ENCODE measurements at places on chromosomes 16 and 17.
A peak's percentile ranks its signal among the peaks of the same experiment; 100 is the strongest.

DNA sequence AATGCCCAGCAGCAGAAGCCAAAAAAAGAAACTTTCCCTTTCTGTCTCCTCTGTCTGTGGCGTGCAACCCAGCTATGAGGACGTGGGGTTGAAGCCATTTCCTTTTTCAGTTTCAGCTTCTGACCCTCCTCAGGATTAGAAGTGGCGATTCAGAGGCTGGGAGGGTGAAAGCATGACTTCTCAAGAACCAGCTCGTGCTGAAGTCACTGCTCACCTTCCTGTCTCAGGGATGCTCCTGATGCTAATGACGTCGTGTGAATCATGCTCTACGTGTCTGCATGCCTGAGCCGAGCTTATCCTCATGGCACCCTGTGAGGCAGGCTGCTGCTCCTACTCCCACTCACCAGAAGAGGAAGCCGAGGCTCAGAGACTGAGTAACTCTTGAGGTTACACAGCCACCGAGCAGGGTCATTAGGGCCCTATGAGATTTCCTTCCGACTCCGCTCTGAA lies 5.7 kb upstream of the LPO start:
- no peak overlapping the region for H3K27ac ChIP-seq
- H3K36me3 ChIP-seq = no peaks in the 10 kb centered on the region
- H3K27me3 ChIP-seq = peaks cover 80% of the 10 kb centered on the region
- DNase-seq = no peak
- H3K4me3 ChIP-seq = no peak overlapping the region

- peaks cover 3% of the 10 kb centered on the region for H3K27me3 ChIP-seq
- DNase-seq = no peak
- no peak overlapping the region for H3K4me3 ChIP-seq
- no peak overlapping the region for H3K27ac ChIP-seq
Measured at GRCh38 chr17:2947588-2947950, 115.8 kb downstream of the OR1D5 start.

DNA sequence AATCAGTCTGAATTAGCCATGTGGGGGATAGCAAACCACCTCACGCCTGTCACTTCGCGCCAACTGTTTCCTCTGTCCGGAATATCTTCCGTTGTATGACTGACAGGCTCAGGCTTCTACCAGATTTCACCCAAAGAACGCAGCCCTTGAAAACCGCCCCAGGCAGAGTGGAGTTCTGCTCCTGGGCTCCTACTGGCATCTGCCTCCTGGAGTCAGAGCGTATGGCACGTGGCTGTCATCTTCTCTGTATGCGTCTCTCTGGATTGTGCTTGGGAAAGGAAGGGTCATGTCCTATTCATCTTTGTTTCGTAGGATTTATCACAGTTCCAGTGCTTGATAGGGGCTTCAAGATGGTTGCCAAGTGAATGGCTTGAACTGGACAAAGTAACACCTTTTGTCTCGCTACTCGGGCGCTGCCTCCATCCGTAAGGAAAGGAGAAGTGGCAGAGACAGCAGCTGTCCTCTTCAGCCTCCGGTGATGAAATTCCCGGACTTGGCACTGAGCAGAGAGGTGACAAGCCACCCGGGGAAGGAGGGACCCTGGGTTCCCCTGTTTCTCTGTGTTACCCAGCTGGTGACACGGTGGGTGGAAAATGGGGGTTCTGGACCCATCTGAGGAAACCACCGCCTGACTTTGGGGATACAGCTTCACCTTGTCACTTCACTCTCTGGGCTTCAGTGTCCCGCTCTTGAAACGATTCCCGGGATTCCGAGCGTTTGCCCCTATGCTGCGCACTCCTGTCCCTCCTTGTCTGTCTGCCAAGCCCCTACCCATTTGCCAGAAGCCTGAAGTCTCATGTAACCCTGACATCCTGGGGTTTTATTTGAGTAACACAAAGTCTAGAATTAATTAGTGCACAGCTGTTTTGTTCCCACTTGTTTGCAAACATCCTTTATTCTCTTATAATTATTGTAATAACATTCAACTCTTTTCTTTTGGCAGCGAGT lies 13.9 kb downstream of the KIAA0513 start:
- no peak overlapping the region for H3K4me3 ChIP-seq
- H3K27me3 ChIP-seq = no peaks in the 10 kb centered on the region
- no peak for DNase-seq
- no peaks in the 10 kb centered on the region for H3K36me3 ChIP-seq
- no peak overlapping the region for H3K27ac ChIP-seq
- peaks cover 10% of the 10 kb centered on the region for H3K4me1 ChIP-seq

DNA sequence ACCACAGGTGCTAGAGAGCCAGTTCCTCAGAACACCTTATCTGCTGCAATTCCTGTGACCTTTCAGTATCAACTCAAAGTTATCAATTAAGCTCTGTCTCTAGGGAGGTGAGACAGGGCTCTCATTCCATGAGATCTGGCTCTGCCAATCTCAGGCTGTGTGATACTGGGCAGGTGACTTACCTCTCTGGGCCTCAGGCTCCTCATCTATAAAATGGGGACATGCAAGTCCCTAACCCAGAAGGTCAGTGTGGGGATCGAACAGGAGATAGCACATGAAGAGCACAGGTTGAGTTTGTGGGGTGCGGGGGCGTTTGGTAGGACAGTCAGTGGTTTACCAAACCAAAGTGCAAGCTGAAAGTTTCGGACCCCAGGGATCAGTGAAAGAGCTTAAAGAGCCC lies 319.3 kb upstream of the CCL2 start:
- peaks cover 35% of the 10 kb centered on the region for H3K27me3 ChIP-seq
- DNase-seq = no peak
- H3K36me3 ChIP-seq = no peaks in the 10 kb centered on the region
- H3K4me1 ChIP-seq = peaks cover 2% of the 10 kb centered on the region
- H3K27ac ChIP-seq = no peak overlapping the region

- no peak overlapping the region for H3K4me3 ChIP-seq
- peak overlapping the region; percentile 84 for H3K27ac ChIP-seq
- no peaks in the 10 kb centered on the region for H3K36me3 ChIP-seq
- H3K4me1 ChIP-seq = peaks cover 34% of the 10 kb centered on the region
Measured at GRCh38 chr16:84919708-84920107, 91.6 kb downstream of the ZDHHC7 start.

DNA sequence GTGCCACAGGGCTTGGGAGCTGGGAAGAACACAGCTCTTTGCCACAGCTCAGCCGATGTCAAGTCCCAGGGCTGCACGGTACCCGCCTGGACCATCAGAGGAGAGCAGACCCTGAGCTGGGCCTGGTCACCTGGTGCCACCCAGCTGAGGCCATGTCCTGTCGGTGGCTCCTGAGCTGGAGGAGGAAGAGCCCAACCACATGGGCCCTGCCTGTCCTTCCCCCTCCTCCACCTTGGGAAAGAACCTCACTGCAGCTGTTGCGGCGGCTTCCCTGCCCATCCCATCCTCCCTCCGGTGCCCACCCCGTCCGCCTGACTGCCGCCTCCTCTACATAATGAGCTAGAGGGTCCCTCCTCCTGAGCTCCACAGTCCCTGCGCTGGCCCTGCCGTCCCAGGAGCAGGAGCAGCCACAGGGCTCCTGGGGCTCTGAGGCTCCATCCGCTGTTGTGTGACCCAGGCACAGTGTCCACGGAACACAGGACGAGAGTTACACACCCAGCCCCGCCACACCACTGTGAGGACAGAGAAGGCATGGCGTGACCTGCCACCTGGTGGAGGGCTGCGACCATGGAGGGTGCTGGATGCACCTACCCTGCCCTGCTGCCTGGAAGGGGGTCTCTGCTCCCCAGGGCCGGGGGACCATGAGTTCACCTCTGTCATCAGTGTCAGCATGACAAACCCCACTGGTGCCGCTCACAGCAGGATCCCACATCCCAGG lies 21.4 kb upstream of the CHMP6 start:
- no peak overlapping the region for H3K4me3 ChIP-seq
- H3K4me1 ChIP-seq = no peaks in the 10 kb centered on the region
- H3K36me3 ChIP-seq = peaks cover 4% of the 10 kb centered on the region
- peaks cover 20% of the 10 kb centered on the region for H3K27me3 ChIP-seq

- H3K27me3 ChIP-seq = peaks cover 75% of the 10 kb centered on the region
- H3K4me3 ChIP-seq = peak overlapping the region; percentile 30
- peaks cover 15% of the 10 kb centered on the region for H3K4me1 ChIP-seq
- H3K36me3 ChIP-seq = no peaks in the 10 kb centered on the region
Measured at GRCh38 chr17:3963237-3964201, 718 bp downstream of the ATP2A3 start.

- H3K27me3 ChIP-seq = no peaks in the 10 kb centered on the region
- H3K4me3 ChIP-seq = no peak overlapping the region
- peak overlapping the region; percentile 32 for H3K27ac ChIP-seq
- no peak for DNase-seq
- peaks cover 47% of the 10 kb centered on the region for H3K4me1 ChIP-seq
Measured at GRCh38 chr16:85148931-85149330, 36.7 kb upstream of the CIBAR2 start.

DNA sequence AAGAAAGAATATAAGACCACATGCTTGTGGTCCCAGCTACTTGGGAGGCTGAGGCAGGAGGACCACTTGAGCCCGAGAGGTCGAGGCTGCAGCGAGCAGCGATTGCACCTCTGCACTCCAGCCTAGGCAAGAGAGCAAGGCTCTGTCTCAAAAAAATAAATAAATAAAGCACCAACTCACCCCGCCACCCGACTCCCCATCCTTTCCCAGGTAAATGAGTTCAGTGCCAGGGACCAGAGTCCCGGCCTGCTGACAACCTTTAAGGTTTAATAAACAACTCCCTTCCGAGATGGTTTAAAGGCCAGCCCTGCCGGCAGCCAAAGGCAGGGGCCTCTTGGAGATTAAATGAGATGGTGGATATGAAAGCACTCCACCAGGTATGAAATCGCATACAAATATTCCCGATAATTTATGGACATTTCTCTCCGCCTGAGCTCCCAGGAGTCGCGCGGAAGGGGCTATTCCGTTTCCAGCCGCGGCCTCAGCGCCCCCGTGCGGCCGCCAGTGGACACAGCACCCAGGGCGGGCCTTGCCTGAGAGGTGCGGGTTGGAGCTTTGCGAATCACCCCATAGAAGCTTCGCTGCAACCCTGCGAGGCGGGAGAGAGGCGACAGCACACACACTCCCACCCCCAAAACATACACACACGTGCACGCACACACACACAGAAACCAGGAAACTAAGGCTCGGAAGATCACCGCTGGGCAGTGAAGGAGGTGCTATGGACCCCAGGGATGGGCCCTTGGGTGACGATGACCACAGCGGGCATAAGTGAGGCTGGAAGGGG lies 4.0 kb upstream of the RPL38 start:
- H3K27me3 ChIP-seq = peaks cover 61% of the 10 kb centered on the region
- H3K4me1 ChIP-seq = peaks cover 12% of the 10 kb centered on the region
- H3K36me3 ChIP-seq = peaks cover 2% of the 10 kb centered on the region
- no peak overlapping the region for H3K4me3 ChIP-seq
- peak; percentile 59 for DNase-seq
- no peak overlapping the region for H3K27ac ChIP-seq

GRCh38 chr16:3020247-3020603 lies at the start of gene TNFRSF12A:
Gene TNFRSF12A, plus strand, starts transcription at chr16:3020368. Its CDS starts 30 bp downstream, at chr16:3020398.
- H3K27me3 ChIP-seq = peaks cover 20% of the 10 kb centered on the region
- H3K4me3 ChIP-seq = peak within 1 kb of the TSS; percentile 84
- peak; percentile 61 for DNase-seq
- H3K4me1 ChIP-seq = peaks cover 54% of the 10 kb centered on the region

GRCh38 chr16:84065536-84066132 lies 23.0 kb upstream of the SLC38A8 start:
- no peak overlapping the region for H3K4me3 ChIP-seq
- DNase-seq = no peak
- no peaks in the 10 kb centered on the region for H3K27me3 ChIP-seq

- no peaks in the 10 kb centered on the region for H3K27me3 ChIP-seq
- no peaks in the 10 kb centered on the region for H3K36me3 ChIP-seq
- H3K4me3 ChIP-seq = peak within 1 kb of the TSS; percentile 86
- peak within 1 kb of the TSS; percentile 86 for H3K27ac ChIP-seq
- H3K4me1 ChIP-seq = peaks cover 15% of the 10 kb centered on the region
Measured at GRCh38 chr16:4350787-4351659, at the start of gene PAM16. Gene PAM16, minus strand, starts transcription at chr16:4351321. Its CDS starts 87 bp downstream, at chr16:4351234.

All from mesothelial cell of epicardium (in vitro differentiated cells).